ENCODE measurements at places on chromosomes 1 and 21.

DNA sequence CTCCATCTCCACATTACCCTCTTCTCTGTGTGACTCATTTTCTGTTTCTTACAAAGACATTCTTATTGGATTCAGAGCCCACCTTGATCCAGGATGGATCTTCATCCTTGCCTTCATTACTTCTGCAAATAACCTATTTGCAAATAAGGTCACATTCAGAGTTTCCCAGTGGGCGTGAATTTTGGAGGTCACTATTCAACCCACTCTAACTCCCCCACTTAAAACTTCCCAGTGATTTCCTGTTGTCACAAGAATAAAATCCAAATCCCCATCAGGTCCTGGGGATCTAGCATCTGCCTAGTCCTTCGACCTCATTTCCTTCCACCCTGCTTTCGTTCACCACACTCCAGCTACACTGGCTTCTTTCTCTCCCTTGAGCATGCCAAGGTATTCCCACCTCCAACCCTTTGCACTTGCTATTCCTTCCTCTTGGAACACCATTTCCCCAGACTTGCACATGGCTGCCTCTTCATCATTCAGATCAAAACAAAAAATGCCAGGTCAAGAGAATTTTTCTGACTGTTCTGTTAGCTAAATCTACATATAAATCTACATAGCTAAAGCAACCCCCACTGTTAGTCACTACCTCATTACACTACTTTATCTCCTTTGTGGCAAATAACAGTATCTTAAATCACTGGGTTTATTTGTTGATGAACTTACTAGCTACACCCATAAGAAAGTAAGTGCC, 187.2 kb downstream of the TOMM20 start:
- DNase-seq, result no peak

- no peak for DNase-seq
These were observed 76.4 kb upstream of the DSCAM start for GRCh38 chr21:40923407-40923806.

DNA sequence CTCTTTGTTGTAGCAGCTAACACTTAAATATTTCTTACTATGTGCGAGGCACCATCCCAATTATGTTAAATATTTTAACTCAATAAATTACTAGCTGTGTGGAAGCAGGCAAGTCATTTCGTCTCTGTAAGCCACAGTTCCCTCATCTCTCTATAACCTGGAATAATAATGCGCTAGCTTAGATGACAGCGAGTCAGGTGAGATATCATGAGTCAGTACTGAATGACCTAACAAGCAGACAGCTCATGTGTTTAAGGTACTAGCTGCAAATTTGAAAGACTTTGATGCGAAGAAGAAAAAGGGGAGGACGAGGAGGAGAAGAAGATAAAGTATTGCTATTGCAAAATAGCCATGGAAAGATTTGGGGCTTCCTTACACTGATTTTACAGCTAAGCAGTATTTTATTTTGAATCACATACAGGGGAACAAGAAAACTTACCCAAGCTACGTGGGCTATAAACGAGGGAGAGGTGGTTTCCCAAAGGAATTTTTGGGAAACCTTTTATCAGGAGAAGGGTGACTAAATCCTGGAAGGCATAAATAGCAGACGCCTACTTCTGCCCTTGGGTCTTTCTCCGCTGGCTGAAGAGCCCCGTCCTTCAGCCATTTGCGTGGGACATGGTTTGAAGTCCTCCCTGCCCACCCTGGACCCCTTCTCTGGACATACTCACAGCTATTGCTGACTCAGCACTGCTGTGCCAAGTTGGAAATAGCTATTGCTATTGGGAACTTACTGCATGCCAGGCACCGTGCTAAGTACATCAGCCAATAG, 8.9 kb downstream of the CITED4 start:
- no peak for DNase-seq

- no peak for DNase-seq
These were observed 41.7 kb upstream of the RAB4A start for GRCh38 chr1:229229137-229229720.

GRCh38 chr1:227521782-227522181, 41.6 kb upstream of the ZNF678 start:
- DNase-seq, result no peak

GRCh38 chr1:197763307-197763706, 12.0 kb downstream of the DENND1B start:
- DNase-seq, result no peak

DNA sequence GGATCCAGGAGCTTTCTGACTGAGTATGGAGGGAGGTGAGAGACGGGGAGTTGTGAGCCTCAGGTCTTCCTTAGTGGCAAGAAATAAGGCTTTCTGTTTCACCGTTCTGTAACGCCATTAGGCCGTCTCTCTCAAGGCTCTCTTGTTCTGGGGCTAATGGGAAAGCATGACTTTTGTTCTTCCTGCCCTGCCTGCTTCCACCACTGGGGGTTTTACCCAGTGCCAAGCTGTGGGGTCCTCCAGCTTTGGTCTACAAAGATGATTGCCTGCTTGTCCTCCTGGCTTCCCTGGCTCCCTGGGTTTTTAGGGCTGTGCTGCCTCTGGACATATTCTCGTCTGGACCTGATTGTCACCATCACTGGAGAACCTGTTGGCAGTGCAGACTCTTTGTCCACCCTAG, 74.8 kb upstream of the TINAGL1 start:
- no peak for DNase-seq

DNA sequence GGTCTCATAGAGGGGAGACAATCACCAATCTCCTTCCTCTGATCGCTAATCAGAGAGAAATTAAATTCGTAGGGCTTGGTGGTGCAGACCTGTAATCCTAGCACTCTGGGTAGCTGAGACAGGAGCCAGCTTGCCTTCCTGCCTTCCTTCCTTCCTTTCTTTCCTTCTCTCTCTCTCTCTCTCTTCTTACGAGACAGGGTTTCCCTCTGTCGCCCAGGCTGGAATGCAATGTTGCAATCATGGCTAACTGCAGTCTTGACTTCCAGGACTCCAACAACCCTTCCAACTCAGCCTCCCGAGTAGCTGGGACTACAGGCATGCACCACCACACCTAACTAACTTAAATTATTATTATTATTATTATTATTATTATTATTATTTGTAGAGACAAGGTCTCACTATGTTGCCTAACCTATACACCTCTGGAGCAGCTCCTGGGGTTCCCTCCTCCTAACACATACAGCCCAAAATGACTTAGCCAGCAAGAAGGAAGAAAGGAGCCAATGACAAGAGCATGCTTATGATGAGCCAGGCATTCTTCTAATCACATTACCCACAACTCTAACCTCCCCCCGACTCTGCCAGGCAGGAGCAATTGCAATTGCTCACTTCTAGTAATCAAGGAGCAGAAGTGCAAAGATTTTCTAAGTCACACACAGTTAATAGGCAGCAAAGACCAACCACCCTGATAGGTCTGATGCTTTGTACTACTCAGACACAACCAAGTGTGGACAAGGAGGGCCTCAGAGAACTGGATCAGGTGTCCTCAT, 105.4 kb upstream of the F3 start:
- no peak for DNase-seq

- DNase-seq, result no peak
These were observed 7.1 kb upstream of the ITGB2 start for GRCh38 chr21:44927587-44928461.

DNA sequence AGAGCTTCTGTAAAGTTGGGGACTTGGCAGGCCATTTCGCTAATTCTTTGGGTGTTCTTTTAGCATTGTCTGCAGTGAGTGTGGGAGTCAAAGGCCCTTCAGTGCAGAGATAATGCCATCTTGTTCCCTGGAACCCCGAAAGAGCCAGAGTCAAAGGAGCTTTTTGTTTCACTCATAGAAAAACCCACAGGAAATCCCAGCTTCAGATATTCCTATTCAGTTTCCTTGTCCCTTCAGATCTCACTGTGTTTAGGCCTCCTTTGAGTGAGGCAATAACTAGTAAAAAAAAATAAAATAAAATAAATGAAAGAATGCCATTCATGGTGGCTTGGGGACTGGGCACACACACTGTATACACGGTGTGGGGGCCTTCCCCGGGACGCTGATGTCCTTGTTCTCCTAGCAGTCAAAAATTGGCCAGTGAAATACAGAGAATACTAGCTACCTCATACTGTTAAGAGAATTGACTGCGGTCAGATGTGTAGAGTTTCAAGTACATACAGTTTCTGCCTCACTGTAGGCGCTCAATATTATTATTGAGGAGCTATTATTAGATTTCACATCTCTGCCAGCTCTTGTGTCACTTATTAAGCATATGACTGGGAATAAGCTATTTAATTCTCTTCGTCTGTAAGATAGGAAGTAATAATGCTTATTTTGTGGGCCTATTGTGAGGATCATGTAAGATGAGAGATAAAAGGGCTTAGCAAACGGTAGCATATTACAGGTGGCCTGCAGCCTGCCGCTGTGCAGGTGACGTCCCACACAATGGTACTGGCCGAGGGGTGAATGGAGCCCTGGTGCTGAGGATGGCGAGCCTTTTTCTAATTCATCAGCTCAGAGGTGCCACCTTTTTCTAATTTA, 16.7 kb downstream of the DISC1 start:
- DNase-seq, result no peak

DNA sequence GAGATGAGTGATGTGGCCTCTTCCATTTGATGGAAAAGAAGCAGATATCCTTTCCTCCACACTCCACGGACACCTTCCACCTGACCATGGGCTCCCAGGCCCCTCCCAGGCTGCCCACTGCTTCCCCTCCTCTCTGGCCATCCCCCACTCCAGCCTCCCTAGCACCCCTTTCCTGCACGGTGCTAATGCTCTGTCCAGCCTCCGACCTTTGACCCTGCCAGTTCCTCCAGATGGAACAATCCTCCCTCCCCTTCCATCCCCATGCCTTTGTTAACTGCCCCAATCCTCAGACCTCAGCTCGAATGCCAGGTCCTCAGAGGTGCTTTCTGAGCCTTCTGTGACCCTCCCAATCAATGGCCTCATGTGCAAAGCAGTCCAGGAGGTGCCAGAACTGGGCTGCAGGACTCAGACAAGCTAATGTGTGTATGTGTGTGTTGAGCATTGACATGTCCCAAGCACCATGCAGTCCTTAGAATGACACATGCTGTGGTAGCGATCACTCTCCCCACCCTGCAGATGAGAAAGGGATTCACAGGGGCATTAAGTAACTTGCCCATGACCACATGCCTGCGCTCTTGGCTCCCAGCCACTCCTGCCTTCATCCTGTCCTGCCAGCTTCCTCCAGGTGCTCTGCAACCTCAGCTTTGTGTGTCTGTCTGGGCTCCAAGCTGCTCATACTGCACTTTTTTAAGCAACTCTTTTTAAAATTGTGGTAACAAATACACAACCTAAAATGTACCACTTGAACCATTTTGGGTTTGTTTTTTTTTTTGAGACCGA, 63.5 kb upstream of the EDN2 start:
- DNase-seq, result no peak

DNA sequence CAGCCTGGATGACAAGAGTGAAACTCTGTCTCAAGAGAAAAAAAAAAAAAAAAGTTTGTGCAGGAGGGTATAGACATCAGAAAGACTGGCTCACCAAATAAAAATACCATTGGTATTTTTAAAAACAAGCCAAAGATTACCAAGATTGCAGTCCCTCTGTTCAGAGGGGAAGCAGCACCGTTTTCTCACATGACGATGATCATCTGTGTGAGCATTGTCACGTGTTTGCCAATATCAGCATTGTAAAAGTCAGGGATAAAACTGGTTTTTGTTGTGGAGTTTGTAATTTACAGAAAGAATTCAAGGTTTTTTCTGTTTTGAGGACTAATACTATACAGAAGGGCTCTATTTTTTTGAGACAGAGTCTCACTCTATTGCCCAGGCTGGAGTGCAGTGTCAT, 26.5 kb downstream of the ZNF362 start:
- DNase-seq, result no peak
